ENCODE measurements at places on chromosomes 4 and X. TPM values are rescaled to one million over a fixed set of nuclear protein-coding genes. Genes with fewer than 3 reads are reported as not detected.

The ZXDA gene
- 2.6 TPM for polyA plus RNA-seq

The AP1AR gene
- 6.6 TPM for polyA plus RNA-seq

The EDA gene
- 0.29 TPM for polyA plus RNA-seq

DNA sequence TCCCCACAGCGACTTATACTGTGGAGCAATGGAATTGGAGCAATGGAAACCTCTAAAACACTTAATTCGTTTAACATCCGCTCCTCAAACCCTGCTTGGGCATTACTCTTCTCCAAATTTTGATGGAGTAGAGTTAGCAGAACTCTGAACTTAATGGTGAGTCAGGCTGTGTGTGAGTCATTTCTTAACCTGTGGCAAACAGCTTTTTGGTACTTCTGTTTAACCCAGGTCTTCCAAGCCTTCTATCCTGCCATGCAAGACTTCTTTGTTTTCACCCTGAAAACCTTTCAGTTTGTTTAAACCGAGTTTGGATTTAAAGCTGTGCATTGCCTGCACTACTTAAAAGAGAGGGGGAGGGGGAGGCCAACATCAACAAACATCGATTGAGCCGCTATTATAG, 3.6 kb upstream of the AMOT start:
- DNase-seq: no peak

DNA sequence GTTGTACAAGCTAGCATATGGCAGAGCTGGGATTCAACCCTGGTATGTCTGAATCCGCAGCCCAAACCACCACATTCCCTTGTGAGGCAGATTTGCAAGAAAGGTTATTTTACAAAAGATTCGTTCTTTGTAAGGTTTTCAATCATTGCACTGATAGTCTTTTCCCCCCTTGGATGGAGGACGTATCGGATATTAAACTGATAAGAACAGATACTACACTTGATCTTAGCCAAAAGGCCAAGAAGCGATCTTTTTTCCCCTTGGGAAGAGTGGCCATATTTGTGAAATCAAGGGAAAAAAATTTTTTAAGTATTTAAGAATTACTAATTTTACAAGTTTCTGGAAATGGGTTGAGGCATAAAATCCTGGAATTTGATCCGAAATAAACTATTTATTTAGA, 34.4 kb upstream of the MSMO1 start:
- no peak for DNase-seq

Data from endothelial cell of umbilical vein (primary cell).